Fibroblast of lung (primary cell): ENCODE measurements at places on chromosomes 7 and 10. TPM values are rescaled to one million over a fixed set of nuclear protein-coding genes. Genes with fewer than 3 reads are reported as not detected.

Gene PALD1
- 0.26 and 0.33 TPM in 2 replicates for total RNA-seq

Gene CYP3A4
- 0.17 TPM in 1 of 2 replicates, not detected in the other for total RNA-seq

Gene HIF1AN
- 10.3 and 14.2 TPM in 2 replicates for total RNA-seq

Gene MRPS17
- 17.5 and 20.8 TPM in 2 replicates for total RNA-seq

Gene SDK1
- total RNA-seq = 3.6 and 8.6 TPM in 2 replicates

Gene CFAP46
- total RNA-seq = 0.26 and 0.66 TPM in 2 replicates

Gene TMEM213
- total RNA-seq = not detected in 2 replicates

Gene ATG9B
- under 0.01 TPM in 1 of 2 replicates, not detected in the other for total RNA-seq

Gene ZPBP
- not detected in 2 replicates for total RNA-seq

Gene PTPN20
- total RNA-seq = 0.33 and 1.5 TPM in 2 replicates

Gene TMEM184A
- under 0.01 TPM in 2 replicates for total RNA-seq

Gene FGFBP3
- 0.26 and 0.50 TPM in 2 replicates for total RNA-seq

Gene GOLGA7B
- under 0.01 TPM in 1 of 2 replicates, not detected in the other for total RNA-seq

Gene LRRC18
- under 0.01 and 0.66 TPM in 2 replicates for total RNA-seq

Gene GPR85
- total RNA-seq = 2.1 and 9.2 TPM in 2 replicates

Gene RPP38
- total RNA-seq = 14.6 and 15.4 TPM in 2 replicates

Gene NAT16
- total RNA-seq = not detected in 2 replicates

Gene ARMS2
- total RNA-seq = not detected in 2 replicates

Gene PAX4
- total RNA-seq = not detected in 2 replicates

Gene ANKRD61
- total RNA-seq = 0.17 and 0.26 TPM in 2 replicates

Gene FAM25G
- not detected in 2 replicates for total RNA-seq

Gene AGMO
- not detected in 2 replicates for total RNA-seq

Gene SPDYE2B
- total RNA-seq = not detected in 2 replicates

Gene SLC39A12
- total RNA-seq = not detected in 2 replicates

Gene MLXIPL
- 0.51 TPM in 1 of 2 replicates, not detected in the other for total RNA-seq

Gene ZP3
- 2.6 TPM in 2 replicates for total RNA-seq

Gene DDC
- total RNA-seq = not detected in 2 replicates

Gene XRCC2
- total RNA-seq = under 0.01 and 0.66 TPM in 2 replicates

Gene CALCR
- total RNA-seq = not detected in 2 replicates

Gene CCAR1
- total RNA-seq = 21.1 and 24.9 TPM in 2 replicates

Gene CISD1
- total RNA-seq = 14.0 and 14.4 TPM in 2 replicates

Gene UBTD1
- total RNA-seq = 20.3 and 22.0 TPM in 2 replicates

Gene CCDC136
- 4.9 and 12.1 TPM in 2 replicates for total RNA-seq

Gene ZEB1
- total RNA-seq = 172 and 221 TPM in 2 replicates

Gene CYP26A1
- total RNA-seq = under 0.01 TPM in 1 of 2 replicates, not detected in the other

Gene PDZD7
- 1.3 TPM in 2 replicates for total RNA-seq

Gene SFTPA1
- total RNA-seq = not detected in 2 replicates

Gene PAPSS2
- total RNA-seq = 51.1 and 102 TPM in 2 replicates
